ENCODE measurements at places on chromosomes 12 and 14.

GRCh38 chr12:127115468-127116035 is 1151.4 kb upstream of the TMEM132C start:
- no peak for DNase-seq

DNA sequence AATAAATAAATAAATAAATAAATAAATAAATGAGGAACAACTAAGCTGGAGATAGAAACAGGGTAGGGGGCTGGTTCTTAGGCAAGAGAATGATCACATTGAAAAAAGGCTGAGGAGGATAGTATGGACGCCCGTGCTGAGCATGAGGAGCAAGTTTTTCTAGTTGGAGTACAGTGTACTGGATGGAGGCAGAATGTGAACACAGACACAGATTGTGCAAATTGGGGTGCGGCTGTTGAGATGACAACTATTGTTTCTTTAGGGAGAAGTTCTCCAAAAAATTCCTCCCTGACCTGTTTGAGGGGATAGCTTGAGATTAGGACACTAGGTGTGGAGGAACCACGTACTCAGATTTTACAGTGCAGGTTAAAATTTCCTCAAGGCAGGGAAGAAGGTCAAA is 979 bp upstream of the BIN2 start:
- no peak for DNase-seq

DNA sequence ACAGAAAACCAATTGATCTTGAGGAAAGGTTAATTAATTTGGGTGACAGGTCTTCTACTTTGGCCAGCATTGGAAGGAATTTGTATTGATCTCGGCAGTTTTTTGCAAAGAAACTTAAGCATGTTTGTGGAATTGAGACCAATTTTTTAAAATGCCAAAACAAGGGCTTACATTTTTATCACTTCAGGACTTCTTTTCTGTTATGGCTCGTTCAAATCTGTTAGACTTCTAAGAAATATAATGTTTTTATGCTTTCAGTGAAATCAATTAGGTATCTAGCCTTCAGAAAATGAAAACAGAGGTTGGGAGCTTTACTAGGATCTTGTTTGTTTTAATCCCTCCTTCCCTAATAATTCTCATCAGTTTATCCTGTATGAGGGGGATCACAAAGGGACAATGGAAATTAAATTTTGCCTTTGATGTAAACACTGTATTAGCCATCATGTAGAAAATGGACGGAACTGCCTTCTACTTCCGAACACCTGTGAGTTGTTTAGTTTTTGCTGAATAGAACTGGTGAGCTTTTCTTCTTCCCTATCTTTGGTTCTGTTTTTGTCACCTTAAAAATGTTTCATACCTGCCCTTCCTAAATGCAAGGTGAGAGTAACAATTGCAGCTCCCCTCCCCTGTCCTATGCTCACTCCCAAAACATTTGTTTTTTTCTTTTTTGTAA is 7.8 kb downstream of the FOXA1 start:
- DNase-seq: no peak

GRCh38 chr14:55398679-55399078 is 13.0 kb downstream of the ATG14 start:
- no peak for DNase-seq

GRCh38 chr12:63021116-63021515 is 86.2 kb upstream of the PPM1H start:
- no peak for DNase-seq

DNA sequence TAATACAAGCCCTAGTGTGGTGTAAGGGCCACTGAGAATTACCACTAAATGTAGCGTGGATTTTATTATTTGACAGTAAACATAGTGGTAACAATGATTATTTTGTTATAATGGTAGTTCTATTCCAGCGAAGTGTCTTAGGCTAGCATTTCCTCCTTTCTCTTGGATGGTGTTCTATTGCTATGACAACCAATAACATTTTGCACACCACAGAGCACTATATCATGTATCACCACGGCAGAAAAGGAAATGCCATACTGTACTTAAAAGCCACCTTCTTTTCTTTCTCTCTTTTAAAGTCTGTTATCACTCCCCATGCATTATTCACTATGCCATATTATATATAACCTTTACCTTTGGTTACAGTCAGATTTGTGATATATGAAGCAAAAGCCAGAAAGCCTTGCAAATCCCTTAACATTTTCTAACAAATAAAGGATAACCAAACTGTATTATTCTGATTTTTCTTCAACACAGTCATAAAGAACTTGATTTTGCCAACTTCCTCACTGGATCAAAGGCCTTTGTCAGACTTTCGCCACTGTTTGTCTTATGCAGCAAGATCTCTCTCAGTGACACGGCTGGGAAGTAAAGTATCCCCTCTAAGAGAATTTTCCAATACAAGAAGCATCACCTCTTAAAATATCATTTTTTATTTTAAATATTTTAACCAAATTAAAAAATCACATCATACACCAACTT is 195.8 kb downstream of the FOXN3 start:
- DNase-seq: no peak

DNA sequence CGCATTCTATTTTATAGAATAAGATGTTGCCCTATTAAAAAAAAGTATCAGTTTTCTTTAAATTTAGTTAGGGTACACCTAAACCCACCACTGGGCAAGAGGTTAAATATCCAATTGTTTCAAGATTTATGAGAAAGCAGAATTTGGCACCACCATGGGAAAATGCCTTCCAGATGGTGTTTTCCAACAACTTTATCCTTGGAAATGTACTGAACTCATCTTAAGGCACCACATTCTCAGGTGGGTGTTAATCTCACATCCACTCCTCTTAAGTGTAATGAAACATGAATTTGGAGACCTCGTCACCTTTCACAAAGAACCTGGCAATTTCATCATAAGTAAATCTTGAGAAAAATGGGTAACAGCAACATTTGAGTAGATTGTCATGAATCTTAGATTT is 13.1 kb downstream of the CBX5 start:
- no peak for DNase-seq

DNA sequence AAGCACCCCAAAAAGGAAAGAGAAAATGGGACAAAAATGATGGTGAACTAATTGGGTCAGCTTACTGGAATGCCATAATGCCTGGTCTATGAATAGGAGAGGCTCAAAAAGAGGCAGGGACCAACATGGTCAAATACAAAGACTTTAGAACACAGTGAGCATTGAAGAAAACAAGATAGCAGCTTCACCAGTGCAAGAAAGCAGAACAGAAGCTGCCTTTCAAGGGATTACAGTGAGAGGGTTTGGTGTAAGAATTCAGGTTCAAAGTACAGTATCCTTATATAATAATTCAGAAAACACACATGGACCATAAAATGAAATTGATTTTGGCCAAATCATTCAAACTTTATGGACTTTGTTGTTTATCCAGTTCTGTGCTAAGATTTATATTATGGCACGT is 162.1 kb downstream of the NAV3 start:
- no peak for DNase-seq

DNA sequence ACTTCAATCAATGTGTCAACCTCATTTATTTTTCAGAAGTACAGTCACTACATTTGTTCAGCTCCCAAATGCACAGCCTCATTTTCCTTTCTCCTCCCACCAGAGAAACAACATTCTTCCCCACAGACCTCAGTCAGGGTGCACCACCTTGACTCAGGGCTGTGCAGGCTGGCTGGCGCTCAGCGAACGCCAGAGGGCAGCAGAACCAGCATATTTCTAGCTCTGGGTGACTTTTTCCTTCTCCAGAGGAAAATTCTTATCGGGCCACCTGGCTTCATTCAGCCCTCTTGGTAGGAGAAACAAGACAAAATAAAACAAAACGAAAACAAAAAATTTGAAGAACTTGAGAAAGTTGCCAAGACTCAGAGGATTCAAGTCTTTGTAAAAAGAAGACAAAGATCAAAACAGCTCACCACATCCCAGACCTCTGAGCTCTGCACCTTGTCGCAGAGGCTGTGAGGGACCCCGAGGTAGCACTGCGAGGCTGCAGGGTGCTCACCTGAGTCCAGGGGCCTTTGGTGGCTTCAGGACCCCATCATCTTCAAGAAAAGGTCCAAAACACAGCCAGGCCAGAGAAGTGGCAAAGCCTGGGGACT is 33.7 kb downstream of the PAH start:
- DNase-seq: peak; percentile 50

GRCh38 chr14:71116568-71117122 is 209.4 kb downstream of the PCNX1 start:
- no peak for DNase-seq

- DNase-seq: peak; percentile 38
Measured at GRCh38 chr12:52903285-52903854, 1.5 kb downstream of the KRT8 start.

DNA sequence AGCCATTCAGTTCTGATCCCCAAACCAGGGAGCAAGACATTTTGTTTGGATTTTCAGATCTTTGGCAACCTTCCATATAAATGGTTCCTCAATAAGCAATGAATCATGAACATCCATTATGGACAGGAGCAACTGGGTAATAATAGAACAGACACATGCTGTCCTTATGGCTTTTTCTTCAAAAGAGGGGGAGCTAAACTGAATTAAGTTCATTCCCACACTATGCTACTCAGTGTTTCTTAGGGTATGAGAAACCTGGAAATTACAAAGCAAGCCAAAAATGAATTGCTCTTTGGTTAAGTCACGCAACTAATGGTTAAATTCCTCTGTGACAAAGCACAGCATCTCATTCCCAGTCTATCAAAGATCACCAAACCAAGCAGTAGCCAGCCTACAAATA is 51.0 kb downstream of the PTGER2 start:
- DNase-seq: no peak

DNA sequence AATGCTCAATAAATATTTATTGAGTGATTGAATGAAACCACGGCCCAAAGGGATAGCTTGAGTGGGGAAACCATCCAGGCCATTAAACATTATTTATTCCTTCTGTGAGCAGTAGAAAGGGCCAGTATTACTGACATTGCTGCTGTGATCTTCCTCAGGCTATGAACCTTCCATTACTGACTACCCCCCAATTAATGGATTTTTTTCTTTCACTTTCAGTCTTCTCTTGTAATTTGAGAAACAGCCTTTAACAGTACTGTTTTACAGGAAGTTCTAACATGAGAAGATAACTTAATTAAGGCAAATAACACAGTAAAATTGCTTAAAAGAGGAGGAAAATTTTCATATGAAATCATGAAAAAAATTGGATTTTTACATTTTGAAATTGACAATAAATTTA is 629.5 kb downstream of the TRHDE start:
- DNase-seq: no peak

- DNase-seq: peak; percentile 40
Measured at GRCh38 chr14:90388437-90388836, 8.4 kb upstream of the CALM1 start.

GRCh38 chr12:42508913-42509460 is 80.6 kb downstream of the PRICKLE1 start:
- no peak for DNase-seq

DNA sequence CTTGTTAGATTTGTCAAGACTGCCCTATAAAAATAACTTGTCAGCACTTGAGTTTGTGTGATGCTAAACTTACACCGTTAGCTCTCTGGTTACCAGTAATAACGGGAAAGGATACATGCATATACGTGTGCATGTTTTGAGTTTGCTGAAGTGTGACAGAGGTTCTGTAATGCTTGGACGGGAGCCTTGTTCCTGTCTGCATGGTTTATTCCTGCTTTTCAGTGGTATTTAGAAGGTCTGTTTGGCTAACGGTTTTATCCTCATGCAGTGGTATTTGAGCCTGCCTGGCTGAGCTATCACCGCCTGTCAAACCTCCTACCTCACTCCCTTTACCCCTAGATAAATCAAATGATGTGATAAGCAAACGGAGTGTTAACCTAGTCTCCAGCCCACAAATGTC is 305.6 kb downstream of the GALC start:
- no peak for DNase-seq

- no peak for DNase-seq
Measured at GRCh38 chr12:66638666-66639065, 40.2 kb downstream of the GRIP1 start.

- DNase-seq: peak; percentile 59
Measured at GRCh38 chr12:123767613-123768012, 5.5 kb downstream of the DNAH10 start.

GRCh38 chr14:61365667-61366212 is 44.4 kb downstream of the PRKCH start:
- no peak for DNase-seq

GRCh38 chr12:64824130-64824499 is 332 bp upstream of the TBC1D30 start:
- no peak for DNase-seq

GRCh38 chr12:4435537-4435936 is 10.1 kb downstream of the FGF6 start:
- DNase-seq: no peak

DNA sequence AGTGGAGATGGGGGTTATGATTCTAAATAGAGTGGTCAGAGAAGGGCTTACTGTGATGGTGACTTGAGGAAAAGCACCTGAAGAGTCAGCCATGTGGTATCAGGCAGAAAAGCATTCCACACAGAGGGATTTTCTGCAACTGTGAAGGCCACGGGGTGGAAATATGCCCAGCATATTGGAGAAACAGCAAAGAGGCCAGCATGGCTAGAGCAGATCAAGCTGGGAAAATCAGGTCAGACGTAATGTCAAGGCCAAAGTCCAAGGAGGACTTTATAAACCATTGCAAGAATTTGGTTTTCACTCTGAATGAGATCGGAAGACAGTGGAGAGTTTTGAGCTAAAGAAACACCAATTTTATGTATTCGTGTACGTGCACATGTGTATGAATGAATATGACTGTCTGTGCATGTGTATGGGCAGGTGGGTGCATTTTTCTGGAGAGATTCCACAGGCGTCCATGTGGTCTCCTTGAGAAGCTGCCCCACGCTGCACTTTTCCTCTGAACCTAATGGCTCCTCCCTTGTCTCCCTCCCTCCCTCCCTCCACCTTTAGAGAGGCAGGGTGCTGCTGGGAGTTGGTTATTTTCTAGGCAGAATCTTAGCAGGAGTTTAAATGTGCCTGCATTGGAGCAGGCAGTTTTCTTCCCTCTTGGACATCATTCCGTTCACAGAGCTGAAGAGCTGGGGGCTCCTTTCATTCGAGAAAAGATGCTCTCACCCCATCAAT is 97.4 kb upstream of the PPP4R3A start:
- DNase-seq: no peak

DNA sequence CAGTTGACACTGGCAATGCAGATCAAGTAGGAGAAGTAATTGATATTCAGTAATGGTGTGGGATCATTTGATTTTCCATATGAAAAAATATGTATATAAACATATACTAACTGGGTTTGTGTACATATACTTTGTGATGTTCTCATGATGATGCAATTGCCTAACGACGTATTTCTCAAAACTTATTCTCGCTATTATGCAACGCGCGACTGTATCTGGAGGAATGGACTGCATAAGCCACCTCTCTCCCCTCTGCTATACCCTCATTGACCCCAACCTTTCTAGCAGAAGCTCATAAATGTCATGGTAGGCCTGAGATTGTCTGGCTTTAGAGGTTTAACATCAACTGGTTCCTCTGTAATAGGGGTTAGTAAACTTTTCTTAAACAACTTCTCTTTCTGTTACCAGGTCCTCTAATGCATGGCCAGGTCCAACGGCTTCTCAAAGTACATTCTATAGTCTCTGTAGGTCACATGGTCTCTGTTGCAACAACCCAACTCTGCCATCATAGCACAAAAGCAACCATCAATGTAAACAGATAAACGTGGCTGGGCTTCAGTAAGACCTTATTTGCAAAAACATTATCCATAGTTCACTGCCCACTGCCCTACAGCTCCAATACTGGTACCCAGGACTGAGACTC is 59.3 kb downstream of the FOXN3 start:
- DNase-seq: no peak
